ENCODE measurements at places on chromosomes 4 and X. TPM values are rescaled to one million over a fixed set of nuclear protein-coding genes. Genes with fewer than 3 reads are reported as not detected.

Gene RBM46
- not detected for total RNA-seq

Gene SLC6A14
- not detected for total RNA-seq

Gene SRPX
- not detected for total RNA-seq

Gene LAMTOR3
- 27.4 TPM for total RNA-seq

Gene ADH7
- not detected for total RNA-seq

Gene LANCL3
- 0.53 TPM for total RNA-seq

Gene GLRA2
- not detected for total RNA-seq

DNA sequence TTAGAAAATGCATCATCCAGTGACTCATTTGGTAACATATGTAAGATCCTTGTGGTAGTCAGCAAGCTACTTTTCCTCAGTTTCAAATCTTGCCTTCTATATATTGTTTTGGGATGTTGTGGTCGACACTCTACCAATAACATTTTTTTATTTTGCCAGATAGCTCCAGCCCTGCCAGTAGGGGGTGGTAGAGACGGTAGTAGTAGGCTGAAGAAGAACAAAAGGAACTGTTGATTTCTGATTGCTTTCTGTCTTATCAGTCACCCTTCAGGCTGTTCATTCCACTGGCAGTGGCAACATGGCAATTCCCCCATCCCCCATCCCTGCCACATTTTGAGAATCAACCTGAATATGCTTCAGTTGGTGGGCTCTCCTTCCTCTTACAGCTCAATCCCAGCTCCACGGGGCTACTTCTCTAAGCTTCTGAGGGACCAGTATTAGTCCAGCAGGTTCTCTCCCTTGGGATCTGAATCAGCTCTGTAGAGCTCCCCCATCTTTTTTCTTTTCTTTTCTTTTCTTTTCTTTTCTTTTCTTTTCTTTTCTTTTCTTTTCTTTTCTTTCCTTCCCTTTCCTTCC is 171.5 kb upstream of the VEGFC start:
- no peak overlapping the region for H3K4me3 ChIP-seq
- no peak for DNase-seq
- H3K36me3 ChIP-seq, result no peaks in the 10 kb centered on the region
- H3K27ac ChIP-seq, result no peak overlapping the region
- H3K4me1 ChIP-seq, result no peaks in the 10 kb centered on the region

DNA sequence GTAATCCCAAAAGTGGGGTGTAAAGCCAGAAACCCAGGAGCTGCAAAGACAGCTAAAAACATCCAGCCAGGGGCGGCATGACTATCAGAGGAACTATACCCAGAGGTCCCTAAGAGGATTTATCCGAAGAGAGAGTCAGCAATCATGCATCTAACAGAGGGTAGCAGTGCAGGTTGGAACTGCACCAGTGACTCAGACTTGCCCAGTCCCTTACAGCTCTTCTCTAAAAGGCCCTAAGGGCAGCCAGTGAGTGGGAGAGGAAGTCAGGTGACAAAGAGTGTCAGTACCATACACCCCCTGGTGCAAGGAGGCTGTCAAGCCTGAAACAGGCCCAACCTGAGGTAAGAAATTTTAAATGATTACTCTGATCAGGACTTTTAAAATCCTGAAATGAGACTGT is 88.1 kb downstream of the CAMK2D start:
- no peaks in the 10 kb centered on the region for H3K27me3 ChIP-seq
- no peak for DNase-seq
- peaks cover 21% of the 10 kb centered on the region for H3K4me1 ChIP-seq
- no peak overlapping the region for H3K4me3 ChIP-seq
- peaks cover 6% of the 10 kb centered on the region for H3K36me3 ChIP-seq

DNA sequence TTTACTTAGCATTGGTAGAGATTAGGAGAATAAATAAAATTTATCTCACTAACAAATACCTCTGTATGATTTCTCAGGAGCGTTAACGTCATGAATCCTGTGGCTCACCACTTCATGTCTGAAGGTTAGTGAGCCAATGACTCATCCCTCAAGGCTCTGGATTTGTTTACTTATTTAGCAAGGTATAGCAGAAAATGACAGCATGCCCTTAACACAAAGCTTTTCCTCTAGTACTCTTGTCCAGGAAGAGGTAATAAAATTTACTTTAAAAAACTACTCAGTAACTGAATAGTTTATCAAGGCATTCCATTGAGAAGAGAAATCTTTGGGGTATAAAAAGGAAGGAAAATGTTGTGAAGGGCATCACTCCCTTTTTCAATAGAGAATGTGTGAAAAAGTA is 823.8 kb downstream of the CCSER1 start:
- H3K27me3 ChIP-seq, result no peaks in the 10 kb centered on the region
- no peak overlapping the region for H3K4me3 ChIP-seq
- no peaks in the 10 kb centered on the region for H3K4me1 ChIP-seq
- no peak overlapping the region for H3K27ac ChIP-seq
- DNase-seq, result no peak

- peaks cover 53% of the 10 kb centered on the region for H3K4me1 ChIP-seq
- H3K27me3 ChIP-seq, result no peaks in the 10 kb centered on the region
- H3K4me3 ChIP-seq, result peak overlapping the region; percentile 86
- H3K36me3 ChIP-seq, result no peaks in the 10 kb centered on the region
- H3K27ac ChIP-seq, result peak overlapping the region; percentile 74
Measured at GRCh38 chrX:19799319-19800182, 87.8 kb downstream of the SH3KBP1 start.

DNA sequence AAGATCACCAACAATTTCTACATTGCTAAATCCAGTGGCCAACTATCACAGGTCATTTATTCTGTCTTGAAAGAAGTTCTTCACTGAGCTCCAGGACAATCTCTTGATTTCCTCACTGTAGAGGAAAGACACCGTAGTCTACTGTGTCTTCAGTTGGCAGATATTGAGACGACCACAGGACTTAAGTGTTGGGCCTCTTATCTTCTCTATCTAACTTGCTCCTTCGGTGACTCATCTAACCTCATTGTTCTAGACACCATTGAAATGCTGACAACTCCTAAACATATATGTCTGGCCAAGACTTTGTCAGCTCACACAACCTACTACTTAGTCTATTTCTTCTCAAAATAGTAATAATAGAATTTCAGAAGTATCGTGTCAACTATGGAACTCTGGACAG is 425.8 kb downstream of the ARAP2 start:
- no peaks in the 10 kb centered on the region for H3K36me3 ChIP-seq
- H3K27ac ChIP-seq, result no peak overlapping the region
- no peaks in the 10 kb centered on the region for H3K27me3 ChIP-seq
- no peak overlapping the region for H3K4me3 ChIP-seq
- DNase-seq, result no peak

GRCh38 chr4:56129431-56129861 is 180.7 kb downstream of the CEP135 start:
- no peaks in the 10 kb centered on the region for H3K36me3 ChIP-seq
- no peak overlapping the region for H3K4me3 ChIP-seq
- no peaks in the 10 kb centered on the region for H3K27me3 ChIP-seq

DNA sequence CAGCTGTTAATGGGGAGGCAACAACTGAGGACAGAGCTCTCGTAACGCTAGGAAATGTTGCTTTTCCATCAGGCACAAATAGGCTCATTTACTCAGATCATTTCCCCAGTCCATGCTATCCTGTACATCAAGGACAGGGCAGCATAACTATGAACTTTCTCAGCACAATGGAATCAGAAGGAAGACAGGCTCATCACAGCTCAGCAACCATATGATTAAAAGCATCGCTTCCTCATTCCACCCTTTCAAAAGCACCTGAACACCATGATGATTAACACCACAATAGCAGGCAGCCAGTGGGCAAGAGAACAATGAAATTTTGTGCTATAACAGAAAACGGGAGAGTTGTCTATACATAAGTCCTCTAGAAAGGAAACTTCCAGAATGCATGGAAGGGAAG is 297.8 kb downstream of the ZNF674 start:
- H3K27me3 ChIP-seq, result no peaks in the 10 kb centered on the region
- no peaks in the 10 kb centered on the region for H3K36me3 ChIP-seq

- no peak overlapping the region for H3K4me3 ChIP-seq
- no peak for DNase-seq
- H3K4me1 ChIP-seq, result no peaks in the 10 kb centered on the region
Measured at GRCh38 chr4:101958547-101958946, 168.0 kb downstream of the BANK1 start.

GRCh38 chr4:155972098-155972497 is 18.4 kb upstream of the CTSO start:
- no peaks in the 10 kb centered on the region for H3K36me3 ChIP-seq
- no peaks in the 10 kb centered on the region for H3K4me1 ChIP-seq
- H3K27me3 ChIP-seq, result no peaks in the 10 kb centered on the region
- DNase-seq, result no peak
- H3K27ac ChIP-seq, result no peak overlapping the region
- H3K4me3 ChIP-seq, result no peak overlapping the region

DNA sequence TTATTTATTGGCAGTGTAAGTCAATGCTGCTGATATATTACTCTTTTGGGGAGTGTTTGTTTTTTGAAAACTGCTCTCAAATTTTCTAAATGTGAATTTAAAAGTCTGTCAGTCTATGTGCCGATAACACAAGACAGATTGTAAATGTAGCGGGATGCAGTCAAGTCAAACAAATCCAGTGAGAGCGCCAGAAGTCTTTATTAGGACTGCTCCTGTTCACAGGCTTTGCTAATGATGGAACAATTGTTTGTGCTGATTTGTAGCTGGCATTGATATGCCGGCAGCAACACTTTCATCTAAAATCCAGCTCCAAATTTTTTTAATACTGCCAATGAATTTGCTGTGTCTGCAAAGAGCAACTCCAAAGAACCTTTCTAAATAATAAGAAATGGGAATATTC is 78.7 kb upstream of the TET2 start:
- H3K27me3 ChIP-seq, result no peaks in the 10 kb centered on the region
- DNase-seq, result no peak

- H3K4me3 ChIP-seq, result no peak overlapping the region
- no peaks in the 10 kb centered on the region for H3K36me3 ChIP-seq
- no peaks in the 10 kb centered on the region for H3K27me3 ChIP-seq
- no peaks in the 10 kb centered on the region for H3K4me1 ChIP-seq
- H3K27ac ChIP-seq, result no peak overlapping the region
Measured at GRCh38 chr4:149345424-149345823, 470.2 kb downstream of the IQCM start.

DNA sequence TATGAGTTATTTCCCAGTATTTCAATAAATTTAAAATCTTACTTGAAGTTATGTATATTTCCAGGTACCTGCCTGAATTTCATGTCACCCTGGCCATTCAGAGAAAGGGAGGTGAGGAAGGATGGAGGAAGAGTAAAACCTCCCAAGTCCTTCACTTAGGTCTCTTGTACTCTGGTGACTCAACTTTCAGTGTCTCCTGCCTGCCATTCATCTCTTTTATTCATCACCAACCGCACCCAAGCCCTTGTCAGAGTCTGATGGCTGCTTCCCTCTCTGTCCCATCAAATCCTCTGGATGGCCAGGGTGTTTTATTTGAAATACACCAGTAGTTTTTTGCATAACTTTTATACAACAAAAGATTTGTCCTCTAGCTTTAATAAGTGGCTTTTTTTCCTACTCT is 17.8 kb downstream of the TMPRSS11E start:
- H3K27me3 ChIP-seq, result no peaks in the 10 kb centered on the region
- no peak for DNase-seq
- H3K4me1 ChIP-seq, result no peaks in the 10 kb centered on the region
- H3K36me3 ChIP-seq, result no peaks in the 10 kb centered on the region

DNA sequence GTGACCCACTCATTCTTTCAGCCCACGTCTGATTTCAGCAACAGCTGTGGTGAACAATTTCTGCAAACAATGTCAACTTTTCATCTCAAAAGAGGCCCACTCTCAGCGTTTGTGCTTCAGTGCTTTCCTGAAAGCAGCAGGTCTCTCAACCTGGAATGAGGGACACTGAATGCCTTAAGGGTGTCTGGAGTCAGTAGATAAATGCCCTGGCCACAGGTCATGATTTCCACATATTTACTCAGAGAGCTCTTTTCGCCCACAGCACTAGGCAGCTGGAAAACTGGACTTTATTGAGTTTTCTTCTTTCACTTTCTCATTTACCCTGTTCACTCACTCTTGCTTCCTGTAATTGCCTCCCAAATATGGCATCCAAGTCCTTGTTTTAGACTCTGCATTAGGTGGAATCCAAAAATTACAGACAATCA is 52.8 kb downstream of the NPFFR2 start:
- H3K36me3 ChIP-seq, result no peaks in the 10 kb centered on the region
- H3K4me3 ChIP-seq, result no peak overlapping the region
- no peak overlapping the region for H3K27ac ChIP-seq
- DNase-seq, result no peak

DNA sequence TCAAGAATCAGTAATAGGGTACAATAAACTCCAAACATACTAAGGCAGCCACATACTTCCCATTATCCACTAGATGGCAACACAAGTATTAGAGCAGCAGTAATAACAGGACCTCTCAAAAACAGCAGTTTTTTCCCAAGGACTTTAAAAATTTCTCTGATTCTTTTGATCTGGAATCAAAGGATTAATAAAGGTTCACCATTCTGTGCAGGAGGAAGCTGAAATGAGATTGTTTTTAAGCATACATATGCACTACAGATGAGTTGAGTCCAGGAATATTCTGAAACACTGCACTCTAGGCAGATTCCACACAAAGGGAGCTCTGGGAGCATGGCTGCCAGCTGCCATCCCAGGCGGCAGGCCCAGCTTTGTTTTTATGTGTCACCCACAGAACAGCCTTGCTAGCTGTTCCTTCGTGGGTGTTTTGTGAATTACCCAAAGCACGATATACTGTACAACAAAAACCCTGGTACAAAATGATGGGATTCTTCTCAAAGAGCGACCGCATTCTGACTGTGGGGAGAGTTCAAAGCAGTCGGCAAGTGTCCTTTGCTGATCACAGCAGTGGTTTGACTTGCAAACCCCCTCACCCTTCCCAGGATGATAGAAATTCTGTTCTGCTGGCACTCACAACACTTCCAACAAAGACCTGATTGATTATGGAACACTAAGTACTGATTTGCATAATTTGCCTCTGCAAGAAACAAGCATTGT is 61.0 kb downstream of the STX18 start:
- H3K36me3 ChIP-seq, result no peaks in the 10 kb centered on the region
- DNase-seq, result no peak
- no peak overlapping the region for H3K4me3 ChIP-seq
- no peaks in the 10 kb centered on the region for H3K27me3 ChIP-seq

- no peak for DNase-seq
- H3K4me1 ChIP-seq, result peaks cover 51% of the 10 kb centered on the region
- peaks cover 8% of the 10 kb centered on the region for H3K36me3 ChIP-seq
- peak overlapping the region; percentile 97 for H3K4me3 ChIP-seq
- H3K27ac ChIP-seq, result peak overlapping the region; percentile 92
- no peaks in the 10 kb centered on the region for H3K27me3 ChIP-seq
Measured at GRCh38 chr4:2935762-2936743, 27.2 kb downstream of the NOP14 start.

GRCh38 chrX:115067812-115068211 is 50.4 kb upstream of the IL13RA2 start:
- H3K36me3 ChIP-seq, result no peaks in the 10 kb centered on the region
- H3K27ac ChIP-seq, result no peak overlapping the region
- no peak overlapping the region for H3K4me3 ChIP-seq
- H3K4me1 ChIP-seq, result no peaks in the 10 kb centered on the region
- DNase-seq, result no peak
- H3K27me3 ChIP-seq, result no peaks in the 10 kb centered on the region

- H3K27me3 ChIP-seq, result no peaks in the 10 kb centered on the region
- no peak overlapping the region for H3K4me3 ChIP-seq
- no peak for DNase-seq
Measured at GRCh38 chrX:93538575-93538974, 134.8 kb downstream of the NAP1L3 start.
